ENCODE measurements at places on chromosomes 7 and 10.

- no peak for DNase-seq
These were observed 13.3 kb downstream of the ZCCHC24 start for GRCh38 chr10:79431891-79432831.

GRCh38 chr7:44955733-44956132 is 23.1 kb downstream of the MYO1G start:
- no peak for DNase-seq

DNA sequence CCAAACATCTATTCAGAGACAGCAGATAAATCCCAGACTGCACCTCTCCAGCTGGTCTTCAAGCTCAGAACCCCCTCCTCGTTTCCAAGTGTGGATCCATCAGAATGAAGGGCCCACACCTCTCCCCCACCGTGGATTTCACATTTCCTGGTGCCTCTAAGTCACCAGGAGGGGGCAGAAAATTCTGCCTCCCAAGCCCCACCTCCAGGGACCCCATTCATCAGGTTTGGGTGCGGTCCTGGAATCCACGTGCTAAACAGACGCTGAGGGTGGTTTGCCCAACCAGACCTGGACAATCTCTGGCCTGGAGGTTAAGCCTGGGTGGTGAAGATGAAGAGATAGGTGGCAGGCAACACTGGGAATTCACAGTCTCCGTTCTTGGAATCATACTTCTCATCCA is 92.4 kb downstream of the WDR11 start:
- no peak for DNase-seq

GRCh38 chr10:103493916-103494877 is 692 bp downstream of the NEURL1 start:
- no peak for DNase-seq

- DNase-seq: no peak
These were observed 16.0 kb downstream of the CYP3A43 start for GRCh38 chr7:99843808-99844207.

DNA sequence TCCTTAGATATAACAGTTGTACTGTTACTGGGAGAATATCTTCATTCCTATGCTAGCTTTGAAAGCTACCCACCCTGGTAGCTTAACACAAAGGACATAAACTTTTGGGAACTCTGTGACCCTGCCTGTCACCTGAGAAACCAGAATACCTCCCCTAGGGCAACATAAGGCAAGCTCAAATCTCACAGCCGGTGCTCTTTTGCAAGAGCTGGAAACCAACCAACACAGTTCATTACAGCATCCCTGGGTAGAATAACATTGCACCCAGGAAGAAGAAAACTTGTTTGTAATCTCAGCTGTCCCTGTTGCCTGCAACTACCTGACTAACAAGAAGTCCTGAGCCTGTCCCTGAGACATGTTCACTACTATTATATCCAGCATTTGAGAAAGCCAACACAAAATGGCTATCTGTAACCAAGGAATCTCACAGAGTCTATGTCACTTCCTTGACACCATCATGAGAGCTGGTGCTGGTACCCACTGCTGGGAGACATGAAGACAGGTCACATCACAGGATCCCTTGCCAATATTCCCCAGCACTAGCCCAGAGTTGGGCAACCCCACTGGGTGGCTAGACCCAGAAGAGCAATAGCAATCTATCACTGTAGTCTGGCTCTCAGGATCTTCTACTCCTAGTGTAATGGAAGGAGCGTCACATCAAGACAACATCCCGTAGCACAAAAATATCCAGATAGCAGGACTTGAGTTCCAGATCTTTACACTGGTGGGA is 31.3 kb downstream of the AKR1C3 start:
- DNase-seq: no peak

- DNase-seq: no peak
These were observed 266.9 kb downstream of the ABCA13 start for GRCh38 chr7:48438206-48438605.

DNA sequence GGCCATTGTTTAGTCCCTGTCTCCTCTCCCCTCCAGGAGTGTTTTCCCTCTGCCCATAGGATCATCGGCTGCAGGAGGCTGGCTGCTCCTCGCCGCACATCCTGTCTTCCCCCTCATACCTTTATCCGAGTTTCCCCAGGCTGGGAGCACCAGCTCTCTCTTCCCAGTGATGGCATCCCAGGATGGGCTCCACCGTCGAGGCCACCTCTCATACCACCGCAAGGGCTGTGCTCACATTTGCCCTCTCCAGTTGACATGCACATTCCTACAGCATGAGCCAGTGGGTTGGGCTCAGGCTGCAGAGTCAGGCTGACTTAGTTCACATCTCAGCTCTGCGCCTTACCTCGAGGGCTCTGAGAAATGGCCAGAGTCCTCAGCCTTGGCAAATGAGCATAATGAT is 12.1 kb downstream of the HKDC1 start:
- no peak for DNase-seq

GRCh38 chr7:55898287-55898686 is 11.0 kb downstream of the ZNF713 start:
- DNase-seq: no peak

- no peak for DNase-seq
These were observed 53.7 kb upstream of the KLF6 start for GRCh38 chr10:3838460-3839437.

DNA sequence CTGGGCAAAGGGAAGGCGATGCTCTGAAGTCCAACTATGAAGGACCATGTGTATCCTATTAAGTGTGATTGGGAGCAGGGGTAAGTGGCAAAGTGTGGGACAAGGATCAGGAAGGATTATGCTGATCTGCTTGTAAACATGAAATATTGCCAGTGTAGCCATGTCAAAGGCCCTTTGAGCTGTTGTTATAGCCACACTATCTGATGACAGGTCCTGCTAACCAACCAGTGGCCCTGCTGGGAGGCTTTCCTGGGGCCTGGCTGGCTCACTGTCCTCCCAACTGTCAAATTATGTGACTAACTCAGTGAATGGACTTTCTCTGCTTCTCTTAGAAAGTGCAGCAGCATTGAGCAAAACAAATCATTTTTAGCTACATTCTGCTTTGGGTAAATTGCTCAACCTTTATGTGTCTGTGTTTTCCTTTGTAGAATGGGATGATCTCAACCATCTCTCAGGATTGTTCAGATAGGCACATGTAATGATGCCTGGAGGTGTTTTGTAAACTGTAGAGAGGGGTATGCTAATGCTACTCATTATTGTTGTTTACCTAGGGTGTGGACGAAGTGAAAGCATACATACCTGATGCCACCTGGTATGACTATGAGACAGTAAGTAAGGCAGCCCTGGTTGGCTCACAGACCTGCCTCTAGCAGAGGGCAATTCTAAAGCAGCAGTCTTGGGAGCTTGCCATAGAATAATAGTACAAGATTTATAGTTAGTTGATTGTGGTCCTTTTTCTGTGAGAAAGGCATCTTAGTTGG is 47.4 kb downstream of the MGAM2 start:
- no peak for DNase-seq

GRCh38 chr10:52446391-52446790 is 132.3 kb downstream of the DKK1 start:
- DNase-seq: no peak

- DNase-seq: no peak
These were observed 2.1 kb downstream of the ADK start for GRCh38 chr10:74153123-74153522.

DNA sequence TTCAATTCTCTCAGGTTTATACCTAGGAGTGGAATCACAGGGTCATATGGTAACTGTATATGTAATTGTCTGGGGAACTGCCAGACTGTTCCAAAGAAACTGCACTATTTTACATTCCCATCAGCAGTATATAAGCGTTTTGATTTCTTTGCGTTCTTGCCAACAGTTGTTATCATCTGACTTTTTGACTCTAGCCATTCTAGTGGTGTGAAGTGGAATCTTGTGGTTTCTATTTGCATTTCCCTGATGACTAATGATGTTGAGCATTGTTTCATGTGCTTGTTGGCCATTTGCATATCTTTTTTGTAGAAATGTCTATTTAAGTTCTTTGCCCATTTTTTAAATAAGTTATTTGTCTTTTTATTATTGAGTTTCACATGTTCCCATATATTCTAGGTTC is 44.3 kb upstream of the ZC3HAV1 start:
- DNase-seq: no peak

- no peak for DNase-seq
These were observed 287.9 kb upstream of the KLF14 start for GRCh38 chr7:131021902-131022301.

GRCh38 chr7:116780521-116780920 is 81.9 kb upstream of the CAPZA2 start:
- DNase-seq: no peak

DNA sequence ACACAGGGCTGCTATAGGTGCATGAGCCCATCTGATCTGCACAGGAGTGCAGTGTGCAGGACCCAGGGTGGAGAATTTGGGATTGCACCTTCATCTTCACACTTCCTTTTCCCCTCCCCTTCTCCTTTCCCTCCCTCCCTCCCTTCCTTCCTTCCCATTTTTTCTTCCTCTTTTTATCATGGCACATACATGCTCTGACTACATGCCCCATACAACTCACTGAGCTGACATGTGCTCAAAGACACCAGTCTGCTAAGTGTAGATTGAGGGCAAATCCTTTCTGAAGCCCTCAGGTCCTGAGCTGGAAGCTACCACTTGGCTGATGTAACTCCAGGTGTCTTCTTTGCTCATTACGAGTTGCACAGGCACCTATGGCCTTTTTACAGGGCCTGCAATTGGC is 365.3 kb upstream of the ZNF32 start:
- no peak for DNase-seq

DNA sequence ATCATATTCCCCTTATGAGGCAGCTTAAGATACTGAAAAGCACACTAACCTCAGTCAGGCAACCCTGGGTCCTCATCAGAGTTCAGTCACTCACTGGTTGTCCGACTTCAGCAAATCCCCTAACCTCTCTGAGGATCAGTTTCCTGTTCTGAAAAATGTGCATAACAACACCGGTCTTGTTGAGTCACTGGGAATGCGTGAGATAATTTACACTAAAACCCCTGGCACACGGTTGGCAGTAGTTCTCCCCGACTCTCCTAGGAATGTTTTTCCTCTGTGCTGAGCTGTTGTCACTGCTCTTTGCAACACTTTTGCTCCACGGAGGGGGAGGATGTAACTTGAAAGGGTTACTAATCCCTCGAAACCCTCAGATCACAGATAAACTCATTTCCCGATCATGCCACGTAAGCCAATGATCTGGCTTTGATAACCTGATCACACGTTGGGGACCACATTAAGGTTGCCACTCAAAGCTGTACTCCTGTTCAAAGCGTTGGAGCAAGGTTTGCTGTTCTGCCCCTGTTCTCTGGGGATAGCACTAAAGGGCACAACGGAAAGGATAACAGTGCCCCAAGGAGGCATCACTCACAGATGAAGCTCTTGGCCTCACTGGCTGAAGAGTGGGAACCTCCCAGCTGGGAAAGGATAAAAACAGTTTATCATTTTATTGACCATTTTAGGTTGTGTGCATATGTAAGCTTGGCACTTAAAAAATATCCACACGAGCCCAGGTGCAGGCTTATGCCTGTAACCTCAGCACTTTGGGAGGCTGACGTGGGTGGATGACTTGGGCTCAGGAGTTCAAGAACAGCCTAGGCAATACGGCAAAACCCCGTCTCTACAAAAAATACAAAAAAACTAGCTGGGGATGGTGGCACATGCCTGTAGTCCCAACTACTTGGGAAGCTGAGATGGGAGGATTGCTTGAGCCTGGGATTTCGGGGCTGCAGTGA is 5.0 kb upstream of the RBM17 start:
- no peak for DNase-seq

DNA sequence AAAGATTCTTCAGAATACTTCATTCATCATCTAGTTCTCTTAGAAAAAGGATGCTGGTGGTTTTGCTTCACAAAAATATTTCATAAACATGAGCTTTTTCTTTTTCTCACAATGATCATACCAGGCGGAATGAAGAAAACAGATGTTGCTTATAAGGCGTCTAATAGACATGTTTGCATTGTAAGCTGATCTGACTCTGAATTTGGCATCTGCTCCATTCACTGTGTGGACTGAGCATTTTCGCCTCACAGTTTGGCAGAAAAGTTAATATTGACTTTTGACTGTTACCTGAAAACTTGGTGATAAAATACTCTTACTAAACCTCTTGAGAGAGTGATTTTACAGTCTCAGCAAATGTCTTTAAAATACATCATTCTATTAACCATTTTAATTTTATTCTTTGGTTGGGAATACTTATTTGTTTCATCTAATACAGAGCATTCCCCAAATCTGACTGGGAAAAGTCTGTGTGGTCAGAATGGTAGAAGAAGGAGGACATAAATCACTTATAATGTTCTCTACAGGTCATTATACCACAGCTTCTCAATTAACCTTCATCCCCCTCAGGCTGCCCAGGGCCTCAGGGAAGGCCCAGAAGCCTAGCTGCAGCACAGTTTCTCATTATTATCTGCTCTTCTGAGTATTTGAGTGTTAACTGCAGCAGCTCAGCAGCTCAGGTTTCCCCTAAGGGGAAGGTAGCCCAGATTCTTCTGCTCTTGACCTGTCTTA is 121.6 kb upstream of the KAT6B start:
- DNase-seq: no peak

DNA sequence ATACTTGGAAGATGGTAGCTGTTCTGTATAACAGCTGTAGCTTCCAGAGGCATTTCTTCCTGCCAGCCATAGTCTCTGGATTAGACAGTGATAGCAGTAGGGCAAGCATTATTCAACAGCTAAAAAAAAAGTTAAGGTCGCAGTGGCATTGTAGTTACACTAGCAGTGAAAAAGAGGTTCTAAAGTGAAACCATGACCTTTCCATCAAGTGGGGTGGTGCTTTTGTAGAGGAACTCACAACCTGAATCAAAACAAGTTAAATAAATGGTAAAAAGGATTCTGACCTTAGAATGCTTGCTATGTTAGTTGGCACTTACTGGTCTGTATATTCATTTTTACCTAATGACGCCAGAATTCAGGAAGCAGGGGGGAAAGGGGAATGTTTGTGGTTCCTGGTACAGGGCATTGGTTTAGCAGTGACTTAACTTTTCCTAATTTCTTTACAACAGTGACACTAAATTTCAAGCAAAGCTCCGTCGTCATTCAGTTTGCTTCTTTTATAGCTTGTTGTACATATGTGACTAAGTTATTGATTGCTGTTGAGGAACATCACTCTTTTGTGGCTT is 55.0 kb downstream of the GBF1 start:
- no peak for DNase-seq

GRCh38 chr7:40436710-40437109 is 301.9 kb downstream of the SUGCT start:
- no peak for DNase-seq

DNA sequence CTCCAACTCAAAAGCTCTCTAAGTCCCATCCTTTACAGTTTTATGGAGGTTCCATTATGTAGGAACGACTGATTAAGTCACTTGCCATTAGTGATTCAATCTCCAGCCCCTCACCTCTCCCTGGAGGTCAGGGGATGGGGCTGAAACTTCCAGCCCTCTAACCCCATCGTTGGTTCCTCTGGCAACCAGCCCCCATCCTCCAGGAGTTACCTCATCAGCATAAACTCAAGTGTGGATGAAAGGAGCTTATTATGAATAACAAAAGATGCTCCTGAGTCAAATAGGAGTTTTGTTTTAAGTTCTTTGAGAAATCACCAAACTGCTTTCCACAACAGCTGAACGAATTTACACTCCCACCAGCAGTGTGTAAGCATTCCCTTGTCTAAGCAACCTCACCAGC is 494.3 kb upstream of the AUTS2 start:
- DNase-seq: no peak

Measured in globus pallidus (tissue), 1 donor.